ENCODE measurements at places on chromosomes 7 and 10.

DNA sequence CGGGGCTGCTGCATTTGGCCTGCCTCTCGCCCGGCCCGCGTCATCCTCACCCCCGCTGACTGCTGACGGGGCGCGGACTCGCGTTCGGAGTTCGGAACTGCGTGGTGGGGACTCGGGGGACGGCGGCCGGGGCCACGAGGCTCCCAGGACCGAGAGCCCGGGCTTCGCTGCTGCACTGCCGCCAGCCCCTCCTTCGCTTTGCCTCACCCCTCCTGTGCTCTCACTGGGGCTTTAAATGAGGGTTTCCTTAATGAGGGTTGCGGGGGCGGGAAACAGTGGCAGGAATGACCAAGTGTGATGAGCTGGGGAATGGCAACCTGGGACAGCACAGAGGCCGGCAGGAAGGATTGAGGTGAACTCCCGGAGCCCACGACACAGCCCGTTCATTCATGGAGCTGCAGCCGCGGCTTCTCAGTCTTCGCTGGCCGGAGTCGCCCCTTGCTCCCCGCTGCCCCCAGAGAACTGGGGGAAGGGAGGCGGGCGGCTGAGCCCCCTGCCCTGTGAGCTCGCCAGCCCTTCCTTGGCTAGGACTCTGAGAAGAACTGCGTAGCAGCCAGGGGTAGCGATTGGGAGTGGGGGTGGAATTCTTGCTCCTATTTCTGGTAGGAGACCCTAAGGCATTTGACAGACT is 1.5 kb upstream of the LRRC4 start:
- DNase-seq = no peak

- peak; percentile 94 for DNase-seq
Measured at GRCh38 chr10:14056610-14057332, 274.0 kb downstream of the FRMD4A start.

DNA sequence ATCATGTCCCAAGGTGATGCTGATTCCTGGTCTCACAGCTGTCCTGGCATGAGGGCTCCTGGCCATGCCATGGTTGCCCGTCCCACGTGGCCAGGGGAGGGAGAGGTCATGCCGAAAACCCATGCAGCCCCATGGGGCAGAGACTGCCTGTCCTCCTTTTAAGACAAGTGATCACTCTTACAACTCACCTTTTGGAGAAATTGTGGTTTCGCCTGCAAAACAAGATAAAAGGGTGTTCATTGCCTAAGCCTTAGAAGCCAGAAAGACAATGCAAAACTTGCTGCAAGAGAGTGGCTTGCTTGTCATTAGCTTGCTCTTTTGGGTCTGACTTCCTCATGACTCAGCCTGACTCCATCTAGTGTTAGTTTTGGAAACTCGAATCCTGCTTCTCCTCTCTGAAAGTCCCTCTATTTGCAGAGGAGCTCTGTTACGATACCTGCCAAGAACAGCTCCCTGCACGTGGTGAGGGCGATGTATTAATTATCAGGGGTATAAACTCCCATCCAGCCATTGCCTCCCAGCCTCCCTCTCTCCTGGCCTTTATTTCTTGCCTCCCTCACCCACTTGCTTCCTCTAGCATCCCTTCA is 26.7 kb downstream of the TMEM273 start:
- peak; percentile 73 for DNase-seq

DNA sequence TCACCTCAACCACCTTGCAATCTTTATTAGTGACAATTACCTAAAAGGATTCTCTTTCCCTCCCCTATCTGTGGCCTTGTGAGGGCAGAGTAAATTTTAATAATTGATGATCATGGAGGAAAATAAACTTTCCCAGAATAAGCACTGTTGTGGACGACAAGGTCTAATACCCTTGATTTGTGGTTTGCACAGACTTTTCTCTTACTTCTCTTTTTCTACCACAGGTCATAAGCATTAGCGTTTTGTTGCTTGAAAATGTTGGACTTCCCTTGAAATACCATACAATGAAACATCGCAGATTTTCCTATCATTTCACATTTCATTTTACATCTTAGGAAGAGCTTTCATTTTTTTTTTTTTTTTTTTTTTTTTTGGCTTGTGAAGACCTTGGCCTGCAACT is 188.1 kb upstream of the TMEM72 start:
- no peak for DNase-seq

DNA sequence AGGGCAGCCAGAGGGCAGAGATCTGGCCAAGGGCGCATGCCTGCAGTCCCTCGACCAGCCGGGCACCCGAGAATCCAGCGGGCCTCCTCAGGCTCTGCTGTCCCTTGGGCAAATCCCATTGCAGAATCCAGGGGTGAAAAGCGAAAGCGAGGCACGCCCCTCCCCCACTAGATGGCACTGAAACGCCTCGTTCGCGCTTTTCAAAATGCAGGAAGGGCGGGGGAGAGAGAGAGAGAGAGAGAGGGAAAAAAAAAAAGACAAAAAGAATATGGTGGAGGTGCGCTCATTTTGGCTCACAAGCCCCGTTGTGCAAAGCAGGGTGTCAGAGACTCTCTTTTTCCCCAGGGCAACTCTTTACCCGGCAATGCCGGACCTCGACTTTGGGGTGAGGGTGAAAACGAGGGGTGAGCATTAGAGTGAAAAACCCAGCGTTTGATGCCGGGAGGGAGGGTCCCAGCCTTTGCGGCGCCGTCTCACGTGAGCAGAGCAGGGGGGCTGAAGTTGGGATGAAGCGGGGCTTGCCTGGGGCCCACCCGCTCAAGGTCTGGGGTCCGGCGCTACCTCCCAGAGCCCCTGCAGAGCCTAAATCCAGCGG is 2.5 kb upstream of the TMEM178B start:
- no peak for DNase-seq

DNA sequence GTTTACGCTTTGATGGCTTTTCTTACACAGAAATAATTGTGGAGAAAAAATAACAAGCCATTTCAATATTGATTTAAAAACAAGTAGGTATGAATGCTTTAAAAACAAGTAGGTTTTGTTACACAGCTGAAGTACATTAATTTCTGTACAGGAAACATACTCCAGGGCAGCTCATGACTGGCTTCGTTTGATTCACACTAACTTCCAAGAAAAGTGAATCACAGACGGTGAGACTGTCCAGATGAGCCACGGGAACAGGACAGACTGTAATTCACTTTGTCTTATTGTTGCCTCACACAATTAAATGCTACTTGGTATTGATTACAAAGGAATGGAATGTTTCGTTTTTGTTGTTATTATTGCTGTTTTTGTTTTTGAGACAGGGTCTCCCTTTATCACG is 26.6 kb upstream of the SNX10 start:
- no peak for DNase-seq

GRCh38 chr10:116100984-116101383 is 172.0 kb downstream of the GFRA1 start:
- no peak for DNase-seq

GRCh38 chr10:59082249-59082648 is 94.2 kb upstream of the PHYHIPL start:
- DNase-seq = no peak

All from fibroblast of skin of back (primary cell).